Adrenal gland (tissue), 19 donors: ENCODE measurements at places on chromosomes 16 and 17. TPM values are rescaled to one million over a fixed set of nuclear protein-coding genes. Genes with fewer than 3 reads are reported as not detected.

- DNase-seq, result no peak
Measured at GRCh38 chr17:41624208-41625101, at the start of gene KRT17. TSS of gene KRT17 (minus strand) at chr17:41624575. CDS start at chr17:41624509, 66 bp downstream.

Gene TMEM114
- total RNA-seq, result not detected

DNA sequence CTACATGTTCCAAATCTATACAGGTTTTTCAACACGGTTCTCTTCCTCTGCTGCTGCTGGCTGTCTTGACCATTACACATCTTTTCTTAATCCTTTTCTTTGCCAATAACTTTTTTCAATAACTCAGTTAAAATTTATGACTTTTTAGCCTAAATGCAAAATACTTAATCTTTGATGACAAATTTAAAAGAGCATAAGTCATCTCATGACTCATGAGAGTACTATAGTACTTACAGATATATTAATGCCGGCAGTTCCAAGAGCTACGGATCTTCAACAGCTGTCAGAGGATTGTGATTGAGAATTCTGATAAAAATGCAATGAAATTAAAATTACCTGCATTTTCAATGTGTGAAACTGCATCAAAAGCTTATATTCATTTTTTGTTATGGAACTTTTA lies 105.5 kb downstream of the KPNA2 start:
- no peak for DNase-seq

- no peak for DNase-seq
Measured at GRCh38 chr17:62860962-62861873, 53.1 kb upstream of the MARCHF10 start.

- no peak for DNase-seq
Measured at GRCh38 chr16:9658586-9658985, 523.6 kb downstream of the GRIN2A start.

DNA sequence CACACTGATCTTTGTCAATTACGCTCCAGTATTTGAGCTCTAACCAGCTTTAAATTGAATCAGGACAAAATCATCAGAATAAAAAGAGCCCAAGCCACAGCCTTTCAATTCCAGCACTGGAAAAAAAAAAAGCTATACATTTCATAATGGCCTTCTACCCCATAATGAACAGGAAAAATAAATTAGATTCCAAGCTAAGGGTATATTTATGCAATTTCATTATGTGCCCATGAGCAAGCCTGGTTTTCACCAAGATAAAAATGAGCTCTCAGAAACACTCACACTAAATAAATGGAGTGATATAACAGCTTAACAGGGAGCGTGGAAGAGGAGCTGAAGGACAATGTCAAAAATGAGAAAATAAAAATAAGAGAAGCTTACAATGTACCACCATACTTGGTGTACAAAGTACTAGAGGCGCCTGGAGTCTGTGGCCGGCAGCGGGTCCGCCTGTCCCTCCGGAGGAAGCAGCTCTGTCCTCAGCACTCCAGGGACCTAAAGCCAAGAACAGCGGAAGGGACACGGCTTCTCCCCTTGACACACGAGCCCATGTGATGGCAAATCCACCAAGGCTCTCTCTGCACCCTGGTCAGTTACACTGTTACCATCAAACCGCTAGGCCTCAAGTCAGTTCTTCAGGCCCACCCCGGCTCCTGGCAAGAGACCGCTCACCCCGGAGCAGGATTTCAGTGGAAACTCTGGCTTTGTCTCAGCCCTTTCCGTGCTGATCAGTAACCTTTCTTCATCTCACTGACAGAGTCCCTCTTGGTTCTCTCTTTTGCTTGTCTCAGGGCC lies 69.6 kb downstream of the RBFOX3 start:
- no peak for DNase-seq

DNA sequence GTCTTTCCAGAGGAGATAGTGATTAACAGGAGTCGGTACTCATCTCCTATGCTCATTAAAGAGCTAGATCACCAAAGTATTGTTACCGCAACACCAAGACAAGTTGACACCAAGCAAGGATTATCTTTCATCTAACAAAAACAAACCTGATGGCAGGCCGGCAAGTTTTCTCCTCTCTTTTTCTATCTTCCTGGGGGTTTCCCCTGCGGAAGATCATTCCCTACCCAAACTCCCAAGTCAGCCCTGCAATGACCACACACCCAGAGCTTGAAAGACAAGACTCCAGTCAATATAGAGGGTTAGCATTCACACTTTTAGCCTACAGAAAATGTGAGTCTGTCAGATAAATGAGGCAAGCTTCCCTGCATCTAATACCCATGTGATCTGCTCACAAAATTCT lies 312.1 kb downstream of the SOX9 start:
- DNase-seq, result no peak

DNA sequence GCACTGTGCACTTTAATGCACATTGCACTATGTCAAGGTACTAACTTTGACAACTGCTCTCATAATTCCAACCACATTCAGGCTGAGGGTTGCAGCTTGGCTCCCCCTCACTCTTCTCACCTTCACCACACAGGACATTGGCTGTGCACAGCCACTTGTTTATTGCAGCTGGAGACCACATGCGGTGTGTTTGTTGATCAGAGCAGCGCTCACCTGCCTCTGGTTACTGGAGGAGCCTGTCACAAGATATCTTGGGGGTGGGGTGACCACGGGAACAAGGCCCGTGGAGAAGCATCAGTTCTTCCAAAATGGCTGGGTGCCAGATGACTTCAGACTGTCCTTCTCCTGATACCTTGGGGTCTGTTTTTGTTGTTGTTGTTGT lies 10.6 kb upstream of the CCL5 start:
- DNase-seq, result peak; percentile 54

Gene CCL16
- total RNA-seq, result 0.22 TPM

DNA sequence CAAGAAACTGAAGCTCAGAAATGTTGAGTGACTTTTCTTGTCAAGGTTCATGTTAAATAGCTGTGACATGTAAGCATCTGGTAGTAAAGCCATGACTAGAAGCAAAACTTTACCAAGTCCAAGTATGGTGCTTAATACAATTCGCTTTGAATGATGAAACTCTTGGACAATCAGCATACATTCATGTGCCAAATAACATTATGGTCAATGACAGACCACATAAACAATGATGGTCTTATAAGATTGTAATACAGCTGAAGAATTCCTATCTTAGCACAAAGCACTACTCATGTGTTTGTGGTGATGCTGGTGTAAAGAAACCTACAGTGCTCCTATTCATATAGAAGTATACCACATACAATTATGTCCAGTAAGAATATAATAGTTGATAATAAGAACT lies 97.1 kb upstream of the RPRML start:
- no peak for DNase-seq

Gene MMP25
- total RNA-seq, result 0.28 TPM

Gene CDK5R1
- 3.6 TPM for total RNA-seq

- DNase-seq, result peak; percentile 87
Measured at GRCh38 chr17:73278465-73279453, 17.1 kb upstream of the CPSF4L start.

GRCh38 chr16:87424266-87424665 lies 32.1 kb downstream of the MAP1LC3B start:
- DNase-seq, result no peak

DNA sequence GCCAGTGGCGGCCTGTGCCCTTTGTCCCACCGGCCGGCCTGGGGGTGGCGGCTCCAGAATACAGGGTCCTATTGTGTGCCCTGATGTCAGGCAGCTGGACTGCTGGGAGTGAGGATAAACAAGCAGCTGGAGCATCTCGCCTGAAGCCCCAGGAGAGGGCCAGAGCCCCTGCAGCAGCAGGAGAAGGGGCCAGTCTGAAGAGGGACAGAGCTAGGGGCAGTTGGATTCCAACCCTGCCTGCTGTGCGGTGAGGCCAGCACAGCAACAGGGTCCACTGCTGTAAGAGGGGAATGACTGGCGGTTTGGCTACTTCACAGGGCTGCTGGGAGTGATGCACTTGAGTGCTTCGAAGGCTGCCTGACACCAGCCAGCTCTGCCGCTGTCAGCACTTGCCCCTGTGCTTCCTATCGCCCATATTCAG lies 25.0 kb downstream of the RAB11FIP4 start:
- DNase-seq, result no peak

DNA sequence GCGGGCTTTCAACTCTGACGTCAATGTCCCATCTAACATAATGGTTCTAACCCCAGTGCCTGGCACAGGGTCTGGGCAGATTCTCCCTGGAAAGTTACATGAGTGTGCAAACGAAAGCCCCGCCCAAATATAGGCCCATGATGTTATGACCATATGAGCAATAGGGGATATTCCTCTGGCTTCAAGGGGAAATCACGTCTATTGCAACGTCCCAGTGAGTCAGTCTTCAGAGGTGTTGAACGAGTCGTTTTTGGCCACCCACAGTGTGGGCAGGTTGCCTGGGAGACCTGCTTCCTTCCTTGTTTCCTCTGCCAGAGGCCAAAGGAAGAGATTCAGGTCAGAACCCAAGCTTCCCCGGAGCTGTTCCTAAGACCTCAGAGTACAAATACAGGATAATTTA lies 30.3 kb downstream of the PIK3R5 start:
- no peak for DNase-seq

Gene FOXJ1
- total RNA-seq, result not detected

GRCh38 chr16:56193951-56194726 lies 2.9 kb downstream of the GNAO1 start:
- DNase-seq, result peak; percentile 79

GRCh38 chr17:21174713-21175112 lies 39.2 kb downstream of the TMEM11 start:
- DNase-seq, result peak; percentile 31

GRCh38 chr17:57877803-57878377 lies 28.0 kb upstream of the MRPS23 start:
- DNase-seq, result no peak

Gene PIRT
- 1.8 TPM for total RNA-seq

Gene PYCARD
- 23.7 TPM for total RNA-seq

DNA sequence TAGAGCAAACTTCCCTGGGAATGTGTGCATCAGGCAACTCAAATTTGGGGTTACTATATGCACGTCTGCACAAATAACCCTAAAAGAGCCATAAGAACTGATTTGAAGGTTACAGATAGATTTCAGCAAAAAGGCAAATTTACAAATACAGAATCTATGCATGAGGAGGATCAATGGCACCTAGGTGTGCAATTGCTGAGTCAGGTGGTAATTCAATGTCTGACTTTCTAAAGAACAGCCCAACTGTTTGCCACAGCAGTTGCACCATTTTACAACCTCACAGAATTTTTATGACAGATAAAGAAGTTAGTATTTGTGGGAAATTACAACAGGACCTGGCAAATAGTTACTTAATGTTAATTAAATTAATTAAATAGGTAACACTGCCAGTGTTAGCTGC lies 405.5 kb downstream of the TMEM114 start:
- no peak for DNase-seq

Gene FOXF1
- total RNA-seq, result 0.28 TPM

Gene TEKT1
- total RNA-seq, result not detected

Gene WNT9B
- 1.2 TPM for total RNA-seq

DNA sequence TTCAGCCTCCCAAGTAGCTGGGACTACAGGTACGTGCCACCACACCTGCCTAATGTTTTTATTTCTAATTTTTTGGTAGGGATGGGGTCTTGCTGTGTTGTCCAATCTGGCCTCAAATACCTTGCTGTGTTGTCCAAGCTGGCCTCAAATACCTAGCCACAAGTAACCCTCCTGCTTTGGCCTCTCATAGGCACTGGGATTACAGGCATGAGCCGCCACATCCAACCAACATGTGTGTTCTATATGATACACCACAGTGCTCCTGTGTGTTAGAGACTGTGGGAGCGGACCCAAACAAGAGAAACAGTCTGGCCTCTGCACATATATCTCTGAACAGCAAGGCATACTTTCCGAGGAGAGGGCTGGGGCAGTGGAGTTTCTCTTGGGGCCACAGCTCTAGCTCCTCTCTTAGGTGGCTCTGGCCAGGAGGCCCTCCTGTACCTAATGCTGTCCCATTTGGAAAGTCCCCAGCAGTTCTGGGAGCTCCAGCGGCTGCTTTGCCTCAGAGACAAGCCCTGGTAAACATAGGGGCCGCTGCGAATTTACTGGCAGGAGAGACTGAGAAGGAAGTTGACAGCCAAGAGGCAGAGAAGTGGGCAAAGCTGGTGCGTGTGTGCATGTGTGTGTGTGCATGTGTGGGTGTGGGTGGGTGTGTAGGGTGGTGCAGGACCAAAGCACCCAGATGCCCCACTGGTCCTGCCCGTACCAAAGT lies 95.0 kb downstream of the RAB11FIP4 start:
- no peak for DNase-seq

- DNase-seq, result no peak
Measured at GRCh38 chr16:64406770-64407181, 715.1 kb downstream of the CDH11 start.

DNA sequence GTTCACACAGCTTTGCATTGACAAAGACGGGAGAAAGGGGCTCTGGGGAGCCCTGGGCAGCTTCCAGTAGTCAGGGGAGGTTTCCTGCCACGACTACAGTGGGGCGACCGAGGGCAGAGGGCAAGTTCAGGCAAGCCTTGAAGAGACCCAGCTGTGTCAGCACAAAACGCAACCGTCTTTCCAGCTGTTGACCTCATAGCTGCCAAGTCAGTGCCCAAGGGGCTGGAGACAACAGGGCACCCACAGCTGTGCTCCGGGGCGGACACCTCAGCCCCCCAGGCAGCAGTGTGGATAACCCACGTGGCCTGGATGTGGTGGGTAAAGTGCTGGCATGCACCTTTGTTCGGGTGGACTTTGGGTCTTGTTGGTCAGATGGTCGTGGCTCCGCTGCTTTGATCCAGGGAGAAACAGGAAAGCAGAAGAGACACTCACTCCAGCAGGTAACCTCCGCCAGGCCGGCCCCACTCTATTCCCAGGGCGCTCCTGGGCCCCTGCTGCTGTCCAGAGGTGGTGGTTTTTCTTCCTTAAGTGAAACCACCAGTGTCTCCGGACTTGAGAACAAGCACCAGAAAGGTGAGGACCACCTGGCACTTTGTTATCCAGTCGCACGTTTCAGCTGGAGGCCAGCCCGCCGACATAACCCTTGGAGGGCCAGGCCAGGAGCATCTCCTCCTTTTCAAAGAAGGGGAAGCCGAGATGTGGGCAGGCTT lies 17.6 kb upstream of the CBX2 start:
- DNase-seq, result no peak
